A172 (cell line): ENCODE measurements at places on chromosomes 7 and 10. TPM values are rescaled to one million over a fixed set of nuclear protein-coding genes. Genes with fewer than 3 reads are reported as not detected.

The LANCL2 gene
- 19.7 and 27.5 TPM in 2 replicates for total RNA-seq

The CABCOCO1 gene
- total RNA-seq: 0.33 and 1.1 TPM in 2 replicates

The ASB10 gene
- not detected in 2 replicates for total RNA-seq

The ZSCAN25 gene
- 11.7 and 12.1 TPM in 2 replicates for total RNA-seq

The TMEM273 gene
- total RNA-seq: not detected in 2 replicates

The MICALL2 gene
- 21.2 and 28.2 TPM in 2 replicates for total RNA-seq

The RTKN2 gene
- total RNA-seq: 20.2 and 23.8 TPM in 2 replicates

The INPP5A gene
- total RNA-seq: 13.1 and 15.7 TPM in 2 replicates

The TMEM225B gene
- total RNA-seq: not detected in 2 replicates

The FBXL13 gene
- total RNA-seq: 1.5 and 2.9 TPM in 2 replicates

The BHLHA15 gene
- not detected in 2 replicates for total RNA-seq

The CARD11 gene
- 16.9 and 23.0 TPM in 2 replicates for total RNA-seq

The TRPV6 gene
- total RNA-seq: not detected in 2 replicates

The ETV1 gene
- total RNA-seq: 5.2 and 9.8 TPM in 2 replicates

The UPK3B gene
- 10.6 and 25.0 TPM in 2 replicates for total RNA-seq

The FBXL15 gene
- 14.6 and 20.0 TPM in 2 replicates for total RNA-seq

The TYW1 gene
- 33.5 and 37.4 TPM in 2 replicates for total RNA-seq

The WEE2 gene
- 0.05 TPM in 1 of 2 replicates, not detected in the other for total RNA-seq

The AHCYL2 gene
- 8.7 and 11.8 TPM in 2 replicates for total RNA-seq

The ZNF783 gene
- 2.0 and 3.7 TPM in 2 replicates for total RNA-seq

The OR2A1 gene
- not detected in 2 replicates for total RNA-seq

The FAM221A gene
- 14.2 and 16.6 TPM in 2 replicates for total RNA-seq

The ARMH3 gene
- 6.0 and 17.7 TPM in 2 replicates for total RNA-seq

The DRGX gene
- not detected in 2 replicates for total RNA-seq

The MXI1 gene
- total RNA-seq: 2.6 and 5.4 TPM in 2 replicates

The CELF2 gene
- total RNA-seq: 0.10 TPM in 1 of 2 replicates, not detected in the other

The CALML3 gene
- not detected in 2 replicates for total RNA-seq
